Fibroblast of the conjunctiva (primary cell): ENCODE measurements at places on chromosomes 12 and 14.

DNA sequence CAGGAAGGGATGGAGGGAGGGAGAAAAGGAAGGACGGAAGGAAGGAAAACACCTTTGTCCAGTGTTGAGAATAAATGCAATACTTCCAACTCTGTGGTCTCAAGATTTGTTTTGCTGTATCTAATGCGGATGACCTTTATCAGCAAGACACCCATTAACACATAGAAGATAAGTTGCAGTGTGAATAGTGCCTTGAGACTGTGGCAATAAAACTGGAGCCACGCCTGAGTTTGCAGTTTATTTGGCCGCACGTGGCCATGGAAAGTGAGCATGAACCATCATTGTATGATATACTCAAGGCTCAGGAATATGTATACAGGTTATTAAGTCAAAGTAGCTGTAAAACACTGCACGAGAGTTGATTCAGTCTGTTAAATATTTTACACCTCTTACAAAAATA is 113.6 kb upstream of the EEA1 start:
- no peak for DNase-seq

GRCh38 chr14:92551044-92551841 is 37.7 kb downstream of the RIN3 start:
- DNase-seq: no peak

DNA sequence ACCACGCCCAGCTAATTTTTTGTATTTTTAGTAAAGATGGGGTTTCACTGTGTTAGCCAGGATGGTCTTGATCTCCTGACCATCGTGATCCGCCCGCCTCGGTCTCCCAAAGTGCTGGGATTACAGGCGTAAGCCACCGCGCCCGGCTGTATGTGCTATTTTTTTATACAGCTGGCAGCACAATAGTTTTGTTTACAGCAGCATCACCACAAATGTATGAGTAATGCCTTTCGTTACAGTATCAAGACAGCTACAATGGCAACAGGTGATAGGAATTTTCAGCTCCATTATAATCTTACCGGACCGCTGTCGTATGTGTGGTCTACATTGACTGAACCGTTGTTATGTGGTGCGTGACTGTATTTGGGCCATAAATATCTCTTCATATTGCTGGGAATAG is 11.6 kb upstream of the MDM2 start:
- DNase-seq: no peak

GRCh38 chr12:132761032-132761920 is at the start of gene ANKLE2:
TSS of gene ANKLE2 (minus strand) at chr12:132761832. CDS start at chr12:132761798, 34 bp downstream.
- DNase-seq: peak; percentile 20

DNA sequence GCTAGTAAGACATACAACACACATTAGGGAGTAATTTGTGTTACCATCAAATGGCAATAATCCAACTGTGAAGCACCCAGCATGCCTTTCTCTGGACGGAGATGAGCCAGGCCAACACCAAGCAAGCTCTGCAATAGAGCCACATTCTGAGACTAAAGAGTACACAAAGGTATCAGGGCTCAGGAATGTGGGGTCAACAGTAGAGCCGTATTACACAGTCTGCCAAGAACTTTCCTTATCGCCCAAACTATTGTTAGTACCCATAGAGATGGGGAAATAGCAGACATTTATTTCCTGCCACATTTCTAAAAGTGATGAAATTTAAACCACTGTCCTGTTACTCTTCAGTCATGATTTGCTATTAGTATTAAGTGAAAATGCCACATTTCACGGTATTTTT is 113.7 kb downstream of the BMP4 start:
- no peak for DNase-seq

GRCh38 chr14:52545584-52546317 is 6.6 kb downstream of the TXNDC16 start:
- no peak for DNase-seq

DNA sequence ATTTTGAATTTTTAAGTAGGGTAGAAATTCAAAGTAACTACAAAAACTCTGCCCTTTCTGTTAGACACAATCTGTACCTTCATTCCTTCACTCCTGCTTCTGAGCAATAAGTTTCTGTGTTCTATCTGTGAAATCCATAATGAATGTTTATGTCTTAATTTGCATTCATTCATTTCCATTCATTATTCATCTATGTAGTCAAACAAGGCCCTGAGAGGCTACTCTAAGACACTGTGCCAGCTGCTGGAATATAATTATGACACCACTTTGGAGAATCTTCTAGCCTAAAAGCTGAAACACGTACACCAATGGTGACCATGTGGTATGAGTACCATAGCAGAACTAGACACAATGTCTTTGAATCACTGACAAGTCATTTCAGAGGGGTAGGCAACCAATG is 199.9 kb upstream of the FAR2 start:
- DNase-seq: no peak

GRCh38 chr14:78197051-78197450 is 26.9 kb downstream of the NRXN3 start:
- DNase-seq: no peak

DNA sequence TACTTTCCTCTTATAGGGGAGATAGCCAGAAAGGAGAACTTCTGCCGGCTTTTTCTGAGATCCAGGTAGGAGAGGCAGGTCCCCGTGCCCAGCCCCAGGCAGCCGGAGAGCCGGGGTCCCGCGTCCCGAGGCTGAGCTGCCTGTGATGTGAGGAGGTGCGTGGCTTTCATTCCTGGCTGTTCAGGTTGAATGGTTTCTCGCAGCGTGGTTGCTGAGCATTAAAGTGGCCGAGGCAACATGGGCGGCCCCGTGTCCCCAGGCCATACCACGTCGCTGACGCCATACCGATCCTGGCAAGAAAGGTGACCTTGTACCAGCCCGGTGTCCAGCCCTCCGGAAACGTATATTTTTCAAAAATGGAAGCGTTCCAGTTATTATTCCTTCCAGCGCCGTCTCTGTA is 116.7 kb upstream of the MYL2 start:
- DNase-seq: no peak

DNA sequence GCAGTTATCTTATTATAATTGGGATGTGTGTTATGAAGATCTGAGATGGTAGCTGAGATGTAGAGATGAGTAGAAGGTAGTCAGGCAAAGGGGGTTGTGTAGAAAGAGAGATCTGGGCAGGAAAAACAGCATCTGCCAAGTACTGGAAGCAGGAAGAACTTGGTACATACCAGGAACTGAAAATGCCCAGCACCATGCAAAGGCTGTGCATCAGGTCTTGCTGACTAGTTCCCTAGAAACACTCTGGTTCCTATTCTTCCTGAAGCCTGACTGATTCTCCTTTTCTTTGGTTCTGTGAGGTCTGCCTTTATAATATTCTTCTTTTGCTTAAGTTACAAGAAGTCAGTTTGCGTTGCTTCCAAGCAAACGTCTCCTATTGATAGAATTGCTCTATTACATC is 6.7 kb upstream of the NFATC4 start:
- DNase-seq: no peak
